DMS153 (cell line): ENCODE measurements at places on chromosomes 5 and 9.

- DNase-seq = peak; percentile 39
These were observed 77.4 kb upstream of the ALDH1B1 start for GRCh38 chr9:38315085-38315595.

DNA sequence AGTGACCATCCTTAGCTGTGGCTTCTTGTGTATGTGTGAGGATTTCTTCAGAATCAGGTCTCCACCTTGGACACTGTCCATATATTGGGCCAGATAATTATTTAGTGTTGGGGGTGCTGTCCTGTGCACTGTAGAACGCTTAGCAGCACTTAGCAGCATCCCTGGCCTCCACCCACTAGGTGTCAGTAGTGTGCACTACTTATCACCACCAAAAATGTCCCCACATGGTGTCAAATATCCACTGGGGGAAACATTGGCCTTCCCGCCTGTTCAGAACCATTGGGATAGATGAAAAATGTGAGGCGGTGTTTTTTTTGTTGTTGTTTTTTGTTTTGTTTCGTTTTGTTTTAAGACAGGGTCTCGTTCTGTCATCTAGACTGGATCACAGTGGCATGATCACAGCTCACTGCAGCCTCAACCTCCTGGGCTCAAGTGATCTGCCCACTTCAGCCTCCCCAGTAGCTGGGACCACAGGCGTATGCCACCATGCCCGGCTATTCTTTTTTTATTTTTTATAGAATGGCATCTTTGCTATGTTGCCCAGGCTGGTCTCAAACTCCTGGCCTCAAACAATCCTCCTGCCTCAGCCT is 67.7 kb downstream of the TENT4A start:
- DNase-seq = no peak

- no peak for DNase-seq
These were observed 621.0 kb upstream of the ADAMTS16 start for GRCh38 chr5:4518903-4519672.

DNA sequence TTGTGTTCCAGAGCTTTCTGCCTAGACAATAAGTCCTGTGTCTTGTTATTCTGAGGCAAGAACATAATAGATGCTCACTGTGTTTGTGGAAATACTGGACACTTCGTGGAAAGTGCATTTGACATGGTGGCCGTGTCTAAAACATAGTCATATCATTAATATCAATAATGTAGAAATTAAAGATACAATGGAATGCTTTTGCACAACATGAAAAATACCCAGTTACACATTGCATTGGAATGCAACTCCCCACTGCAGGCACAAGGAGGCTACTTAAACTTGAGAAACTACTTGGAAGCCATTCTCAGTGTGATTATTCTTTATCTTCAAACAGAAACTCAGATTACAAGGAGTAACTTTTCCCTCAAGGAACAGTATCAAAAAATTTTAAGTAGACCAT is 145.3 kb upstream of the ZNF462 start:
- no peak for DNase-seq
